Esophagus squamous epithelium (tissue), 5 donors: ENCODE measurements at places on chromosomes 5 and 9.

DNA sequence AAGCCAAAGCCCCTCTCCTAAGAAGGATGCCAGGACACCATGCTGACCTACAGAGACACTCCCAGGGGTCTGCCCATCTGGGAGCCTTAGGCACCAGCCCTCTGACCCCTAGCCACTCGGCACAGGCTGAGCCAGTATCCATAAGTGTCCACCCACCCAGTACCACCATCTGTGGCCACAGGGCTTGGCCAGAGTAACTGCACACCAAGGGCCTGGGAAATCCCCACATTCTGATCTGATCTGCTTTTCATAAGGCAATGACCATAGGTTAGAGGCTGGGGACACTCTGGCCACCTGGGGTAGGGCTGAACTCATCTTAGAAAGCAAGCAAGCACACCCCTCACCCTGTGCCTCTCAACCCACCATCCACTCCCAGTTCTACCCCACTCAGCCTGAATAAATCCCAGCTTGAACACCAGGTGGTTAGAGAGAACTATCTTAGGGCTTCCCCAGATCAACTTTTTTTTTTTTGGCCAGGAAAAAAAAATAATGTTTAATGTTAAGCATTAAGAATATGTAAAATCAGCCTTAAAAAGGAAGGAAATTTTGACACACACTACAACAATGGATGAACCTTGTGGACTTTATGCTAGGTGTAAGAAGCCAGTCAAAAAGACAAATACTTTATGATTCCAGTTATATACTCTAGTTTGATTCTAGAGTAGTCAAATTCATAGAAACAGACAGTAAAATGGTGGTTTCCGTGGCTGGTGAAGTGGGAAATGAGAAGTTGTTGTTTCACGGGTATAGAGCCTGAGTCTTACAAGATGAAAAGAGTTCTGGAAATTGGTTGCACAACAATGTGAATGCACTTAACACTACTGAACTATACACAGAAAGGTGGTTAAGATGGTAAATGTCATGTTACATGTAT lies 6.2 kb downstream of the GNPDA1 start:
- no peak for DNase-seq

GRCh38 chr9:11088821-11089374 lies 476.1 kb upstream of the PTPRD start:
- no peak for DNase-seq

- DNase-seq = no peak
Observed at GRCh38 chr5:24208686-24209106, 436.1 kb downstream of the CDH10 start.

GRCh38 chr5:7849681-7850394 lies 1.1 kb downstream of the CFAP90 start:
- DNase-seq = no peak

DNA sequence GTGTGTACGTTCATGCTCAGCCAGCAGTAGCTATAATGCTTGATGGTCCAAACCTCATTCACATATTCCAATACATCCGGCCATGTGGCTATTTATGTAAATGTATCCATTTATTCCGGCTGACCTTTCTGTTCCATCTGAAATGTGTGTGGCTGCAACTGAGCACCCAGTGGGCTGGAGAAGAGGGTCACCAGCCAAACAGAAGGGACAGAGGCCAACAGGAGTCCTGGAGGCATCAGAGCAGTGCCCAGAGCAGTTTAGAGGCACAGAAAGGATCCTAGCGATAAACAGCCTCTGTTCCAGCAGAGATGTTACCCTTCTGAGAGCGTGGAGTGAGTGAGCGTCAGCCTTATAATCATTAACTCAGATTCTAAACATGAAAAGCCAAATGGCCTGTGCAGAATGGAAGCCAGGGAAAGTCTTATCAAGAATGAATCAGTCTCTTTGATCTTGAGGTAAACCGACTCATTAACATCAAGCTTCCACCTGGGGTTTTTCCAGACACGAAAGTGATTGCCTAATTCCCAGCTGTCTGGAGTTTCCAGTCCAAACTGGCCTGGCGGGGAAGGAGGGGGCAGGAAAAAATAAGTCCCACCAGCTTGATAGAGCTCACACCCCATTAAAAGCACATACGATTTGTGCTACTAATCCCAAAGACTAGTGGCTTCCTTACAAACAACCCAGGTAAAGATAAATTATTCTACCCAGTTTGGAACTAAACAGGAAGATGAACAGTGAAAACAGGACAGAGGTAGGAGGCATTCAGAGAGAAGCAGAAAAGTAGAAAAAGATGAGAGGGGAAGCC lies 55.7 kb downstream of the SUSD1 start:
- DNase-seq = no peak

DNA sequence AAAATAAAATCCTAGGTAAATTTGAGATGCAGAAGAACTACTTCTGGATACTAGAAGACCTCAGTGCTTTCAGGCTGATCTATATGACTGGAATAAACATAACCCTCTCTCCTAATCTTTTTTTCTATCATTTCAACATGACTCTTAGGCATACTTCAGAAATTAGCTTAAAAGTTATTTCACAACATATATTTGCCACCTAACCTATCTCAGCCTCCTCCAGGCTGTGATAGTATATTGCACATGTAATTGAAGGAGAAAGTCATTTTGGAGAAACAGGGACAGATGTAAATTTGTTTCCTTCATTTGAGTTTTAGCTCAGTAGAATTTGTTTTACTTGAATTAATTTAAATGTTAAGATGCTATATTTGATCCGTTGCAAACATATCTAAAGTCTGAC lies 1932.3 kb upstream of the CDH6 start:
- no peak for DNase-seq

DNA sequence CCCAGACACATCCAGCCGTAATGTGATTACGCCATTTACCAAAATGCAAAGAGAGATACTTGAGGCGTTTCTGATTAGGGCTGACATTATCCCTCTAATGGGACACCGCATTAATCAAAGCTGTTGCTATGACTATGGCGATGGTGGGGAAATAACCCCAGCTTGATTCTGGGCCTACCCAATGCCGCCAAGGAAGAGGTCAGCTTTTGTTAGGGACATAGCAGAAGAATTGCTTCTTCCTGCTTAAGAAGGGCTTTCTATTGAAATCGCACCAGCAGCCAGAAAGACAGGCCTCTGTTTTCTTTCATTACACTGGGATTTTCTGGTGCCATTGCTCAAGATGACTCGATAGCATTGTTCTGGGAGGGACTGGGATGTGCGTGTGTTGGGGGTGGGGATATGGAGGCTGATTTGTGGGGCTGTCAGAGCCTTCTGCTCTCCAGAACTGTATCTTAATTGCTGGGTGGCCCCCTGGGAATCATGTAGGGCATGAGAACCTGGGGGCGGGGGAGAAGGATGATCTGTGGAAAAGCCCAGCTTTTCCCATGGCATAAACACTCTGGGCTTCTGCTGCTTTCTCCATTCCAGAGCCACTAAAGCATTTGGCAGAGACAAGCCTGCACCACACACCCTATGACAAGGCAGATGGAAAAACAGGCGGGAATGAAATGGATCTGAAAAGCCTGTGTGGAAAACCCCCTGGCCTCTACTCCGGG lies 106.5 kb upstream of the RAD23B start:
- DNase-seq = no peak

DNA sequence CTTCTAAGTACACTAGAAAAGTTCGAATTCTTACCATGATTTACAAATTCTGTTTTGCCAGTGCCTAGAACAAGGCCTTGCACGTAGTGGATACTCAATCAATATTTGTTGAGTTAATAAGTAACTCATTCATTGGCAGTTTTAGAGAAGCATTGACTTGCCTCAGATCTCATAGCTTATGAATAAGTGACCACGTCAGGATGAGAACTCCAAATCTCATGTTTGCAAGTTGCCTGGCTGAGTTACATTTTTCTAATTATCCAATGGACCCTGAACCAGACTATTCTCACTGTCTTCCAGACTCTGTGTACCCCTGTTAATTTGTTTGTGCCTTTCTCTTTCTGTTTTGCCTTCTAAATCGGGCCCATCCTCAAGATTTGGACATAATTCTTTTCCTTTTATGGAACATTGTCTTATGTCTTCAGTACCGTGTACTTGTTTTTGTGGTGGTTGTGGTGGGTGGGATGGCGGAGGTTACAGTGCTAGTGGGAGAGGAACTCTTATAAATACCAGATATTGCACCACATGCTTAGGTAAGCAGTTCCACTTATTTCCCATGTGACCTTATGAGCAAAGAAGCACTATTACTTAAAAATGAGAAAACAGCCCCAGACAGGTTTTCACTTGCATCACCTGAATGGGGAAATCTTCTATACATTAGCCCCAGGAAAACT lies 96.3 kb downstream of the UNC13B start:
- no peak for DNase-seq

DNA sequence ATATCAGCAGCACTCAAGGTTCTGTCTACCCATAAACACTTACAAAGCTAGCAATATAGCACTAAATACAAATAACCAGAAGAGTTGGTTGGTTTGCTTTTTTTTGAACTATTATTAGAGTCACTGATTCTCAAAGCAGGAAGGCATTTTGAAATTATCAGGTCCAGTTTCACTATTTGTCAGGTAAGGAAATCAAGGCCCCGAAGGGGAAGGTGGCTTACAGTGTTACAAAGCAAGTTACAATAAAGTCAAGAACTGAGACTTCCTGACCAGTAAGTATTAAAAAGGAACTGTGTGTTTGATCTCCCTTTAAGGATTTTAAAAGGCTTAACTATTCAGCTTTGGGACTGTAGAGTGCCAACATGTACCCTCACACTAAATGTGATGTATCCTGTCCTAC lies 10.8 kb downstream of the C5orf15 start:
- DNase-seq = no peak

DNA sequence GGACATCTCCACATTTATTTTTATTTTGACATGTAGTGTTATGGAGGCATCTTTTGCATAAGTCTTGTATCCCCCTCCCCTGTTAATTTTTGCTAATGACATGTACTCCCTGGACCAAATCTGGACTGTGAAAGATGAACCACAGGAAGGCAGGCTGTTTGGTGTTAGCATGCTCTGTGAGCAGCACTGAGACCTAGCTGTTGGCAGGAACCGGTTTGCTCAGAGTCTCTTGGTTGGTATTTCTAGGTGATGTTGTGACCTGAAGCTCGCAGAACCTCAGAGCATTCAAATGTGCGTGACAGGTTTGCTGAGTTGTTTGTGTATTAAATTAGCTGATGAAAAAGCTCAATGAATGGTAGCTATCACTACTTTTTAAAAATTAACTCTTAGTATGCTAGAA lies 53.6 kb upstream of the PHF2 start:
- no peak for DNase-seq

DNA sequence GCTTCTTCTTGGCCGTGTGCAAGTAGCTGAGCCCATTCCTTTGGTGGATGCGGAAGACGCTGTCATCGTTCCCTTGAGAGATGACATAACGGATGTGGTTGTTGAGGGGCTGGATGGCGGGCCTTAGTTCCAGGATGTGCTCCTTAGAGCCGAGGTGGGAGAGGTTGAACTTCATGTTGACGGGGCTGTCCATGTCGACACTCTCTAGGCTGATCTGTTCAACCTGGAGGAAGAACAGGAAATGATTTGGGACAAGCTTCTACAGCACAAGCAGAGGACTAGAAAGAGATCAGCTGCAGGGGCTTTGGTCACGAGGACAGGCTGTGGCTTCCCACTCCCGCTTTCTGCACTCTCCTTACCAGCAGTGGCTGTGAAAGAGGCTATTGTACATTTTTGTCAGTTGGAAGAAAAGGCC lies 176.0 kb downstream of the SLC12A2 start:
- no peak for DNase-seq

GRCh38 chr9:134442486-134443173 lies 116.4 kb downstream of the RXRA start:
- DNase-seq = no peak

GRCh38 chr5:59773294-59773693 lies 120.2 kb downstream of the PDE4D start:
- DNase-seq = no peak

GRCh38 chr5:93941897-93942296 lies 200.5 kb upstream of the POU5F2 start:
- DNase-seq = no peak

DNA sequence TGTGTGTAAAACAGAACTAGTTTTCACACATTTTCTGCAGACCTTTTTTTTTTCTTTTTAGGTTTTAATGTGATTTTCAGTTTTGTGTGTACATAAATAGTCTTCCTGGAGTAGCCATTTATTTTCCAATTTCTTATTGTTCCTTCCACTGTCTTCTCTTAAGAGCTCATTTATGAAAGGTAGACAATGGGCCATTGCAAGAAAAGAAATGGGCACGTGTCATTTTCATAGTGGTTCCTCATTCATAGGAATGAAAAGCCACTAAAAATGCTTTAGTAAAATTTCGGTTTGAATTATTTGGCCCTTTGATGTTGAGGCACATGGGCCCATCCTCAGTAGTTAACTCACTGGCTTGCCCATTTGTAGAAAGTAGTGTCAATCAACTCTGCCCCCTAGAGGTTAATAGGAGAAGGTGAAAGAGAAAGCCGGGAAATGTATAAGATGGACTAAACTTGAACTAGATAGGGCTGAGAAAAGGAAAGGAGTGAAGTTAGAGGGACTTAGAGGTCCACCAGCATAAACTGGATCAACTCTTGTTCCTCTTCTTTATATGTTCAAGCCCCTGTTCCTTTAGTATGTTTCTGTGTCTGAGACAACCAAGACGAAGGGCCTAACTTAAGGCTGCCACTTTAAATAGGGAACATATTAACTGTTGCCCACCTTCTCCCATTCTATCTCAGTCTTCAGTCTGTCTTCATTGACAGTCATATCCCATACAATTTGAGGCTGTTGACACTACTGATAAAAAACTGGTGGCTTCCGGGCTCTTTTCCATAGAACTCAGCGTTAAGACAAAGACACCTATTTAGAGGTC lies 72.6 kb downstream of the SMARCA2 start:
- no peak for DNase-seq

DNA sequence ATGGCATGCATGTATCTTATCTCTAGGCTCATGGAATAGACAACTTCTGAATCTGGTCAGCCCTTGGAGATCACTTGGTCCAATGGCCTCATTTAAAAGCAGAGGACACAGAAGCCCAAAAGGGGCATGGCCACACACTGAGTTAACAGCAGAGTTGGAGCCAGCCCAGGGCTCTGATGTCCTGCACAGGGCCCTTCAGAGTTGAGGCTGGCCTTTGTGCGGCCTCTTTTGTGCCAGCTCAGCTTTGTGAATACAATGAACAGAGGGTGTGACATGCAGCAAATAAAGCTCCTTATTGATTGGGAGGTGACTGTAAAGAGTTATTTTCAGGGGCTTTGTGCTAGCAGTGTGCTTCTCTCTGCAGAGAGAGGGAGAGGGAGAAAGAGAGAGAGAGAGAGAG lies 150.1 kb upstream of the STK32A start:
- no peak for DNase-seq

GRCh38 chr5:160473681-160474080 lies 52.0 kb downstream of the PTTG1 start:
- DNase-seq = no peak

DNA sequence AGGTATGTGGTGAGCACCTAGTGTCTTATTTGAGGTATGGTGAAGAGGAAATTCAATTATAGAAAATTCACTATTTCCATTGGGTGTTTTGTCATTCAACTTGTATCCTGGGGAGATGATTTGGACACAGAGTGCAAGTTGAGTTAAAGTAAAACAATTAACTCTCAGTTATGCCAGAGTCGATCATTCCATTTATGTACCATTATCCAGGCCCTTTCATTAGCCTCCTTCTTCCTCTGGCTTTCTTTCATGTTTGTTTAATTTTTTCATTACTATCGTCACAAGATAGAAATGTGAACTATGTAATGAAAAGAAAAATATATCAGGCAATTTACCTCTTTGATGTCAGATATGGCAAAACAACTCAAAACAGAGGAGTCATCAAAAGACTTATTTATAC lies 1347.2 kb upstream of the NUDT12 start:
- DNase-seq = no peak

- no peak for DNase-seq
Observed at GRCh38 chr9:38026021-38026809, 42.8 kb downstream of the SHB start.

GRCh38 chr5:65098393-65098792 lies 329.7 kb downstream of the CWC27 start:
- DNase-seq = no peak
